IMR-90 (cell line): ENCODE measurements at places on chromosomes 3 and 15. TPM values are rescaled to one million over a fixed set of nuclear protein-coding genes. Genes with fewer than 3 reads are reported as not detected.

CSPG4 gene
- 12.4 and 14.7 TPM in 2 replicates for total RNA-seq

FETUB gene
- not detected in 2 replicates for total RNA-seq

FANCD2OS gene
- total RNA-seq: not detected in 2 replicates

TRAT1 gene
- not detected in 2 replicates for total RNA-seq

NOX5 gene
- total RNA-seq: under 0.01 TPM in 1 of 2 replicates, not detected in the other

GUCA1C gene
- not detected in 2 replicates for total RNA-seq

APBA2 gene
- total RNA-seq: 27.8 and 33.0 TPM in 2 replicates

DNA sequence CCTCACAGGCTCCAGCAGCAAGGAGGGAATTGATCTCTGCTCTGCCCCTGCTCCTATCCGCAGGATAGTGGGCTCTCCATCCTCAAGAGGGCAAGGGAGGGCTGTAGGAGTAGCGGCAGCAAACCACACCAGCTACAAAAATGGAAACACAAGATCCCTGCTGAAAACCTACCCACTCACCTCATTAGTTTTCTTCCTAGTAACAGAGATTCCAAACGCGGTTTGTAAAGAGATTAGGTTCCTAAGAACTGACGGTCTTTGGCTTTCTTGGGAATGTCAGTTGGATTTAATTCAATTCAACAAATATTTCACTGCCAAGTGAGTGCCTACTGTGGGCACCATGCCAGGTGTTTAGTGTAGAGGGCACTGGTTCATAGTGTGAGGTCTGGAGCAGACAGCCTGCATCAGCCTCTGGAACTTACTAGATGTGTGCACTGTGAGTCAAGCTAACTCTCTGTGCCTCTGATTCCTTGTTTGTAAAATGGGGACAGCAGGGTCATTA, 84.7 kb downstream of the MRPL46 start:
- no peak for DNase-seq

- DNase-seq: peak; percentile 72
Measured at GRCh38 chr3:179528772-179529171, 34.0 kb upstream of the ACTL6A start.

GRCh38 chr15:44813231-44813630, 76.9 kb downstream of the TRIM69 start:
- DNase-seq: no peak

GRCh38 chr3:98095882-98096281, 8.9 kb downstream of the OR5AC2 start:
- no peak for DNase-seq

GRCh38 chr3:143972505-143973258, 1.1 kb downstream of the DIPK2A start:
- peak; percentile 68 for DNase-seq

GRCh38 chr3:130950641-130951040, 56.8 kb downstream of the ATP2C1 start:
- peak; percentile 78 for DNase-seq

GRCh38 chr3:98602078-98602678, 8.8 kb upstream of the CPOX start:
- peak; percentile 76 for DNase-seq

- peak; percentile 92 for DNase-seq
Measured at GRCh38 chr3:54954022-54954421, 26.2 kb upstream of the LRTM1 start.

DNA sequence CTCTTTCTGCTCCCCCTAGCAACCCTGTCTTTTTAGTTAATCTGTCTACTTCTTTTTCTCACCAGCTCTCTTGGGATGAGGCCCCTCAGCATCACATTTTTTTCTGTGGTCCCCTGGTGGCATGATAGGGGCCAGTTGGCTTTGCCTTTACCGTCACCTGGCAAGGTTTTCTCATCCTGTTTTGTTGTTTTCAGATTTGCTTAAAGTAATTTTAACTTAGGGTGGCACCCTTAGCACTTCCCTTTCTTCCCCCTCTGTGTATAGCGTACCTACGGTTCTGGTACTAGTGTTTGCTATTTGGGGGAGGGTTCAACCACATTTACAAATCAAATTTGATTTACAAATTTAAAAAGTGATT, 35.6 kb downstream of the PDCD6IP start:
- no peak for DNase-seq
